Fibroblast of pulmonary artery (primary cell): ENCODE measurements at places on chromosomes 1 and 21.

DNA sequence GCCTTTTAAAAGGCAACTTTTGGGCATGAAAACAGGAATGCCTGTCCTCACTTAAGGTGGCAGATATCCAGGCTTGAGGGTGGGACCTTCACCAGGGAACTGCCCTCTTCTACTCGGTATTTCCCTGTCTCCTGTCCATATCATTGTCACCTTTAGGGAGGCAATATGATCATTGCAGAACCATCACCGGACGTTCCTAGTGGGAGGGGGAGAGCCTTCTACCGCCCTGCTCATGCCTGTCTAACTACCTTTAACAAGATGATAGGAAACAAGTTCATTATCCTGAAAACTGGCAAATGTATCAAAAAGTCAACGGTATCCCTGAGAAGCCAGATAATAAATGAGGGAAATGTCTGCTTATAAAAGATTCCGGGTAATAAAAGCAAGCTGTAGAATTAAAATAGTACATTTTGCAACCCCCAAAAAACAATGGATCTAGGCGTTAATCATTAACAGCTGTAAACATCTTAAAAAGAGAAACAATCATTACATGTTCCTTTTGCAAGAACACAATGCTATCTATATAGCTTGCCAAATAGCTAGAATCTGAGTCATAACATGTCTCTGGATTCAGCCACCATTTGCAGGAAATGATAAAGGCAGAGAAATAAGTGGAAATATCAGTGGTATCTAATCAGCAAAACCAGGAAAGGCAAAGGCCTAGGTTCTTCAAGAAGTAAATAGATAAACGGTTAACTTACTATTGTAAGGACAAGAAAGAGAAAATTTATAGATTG is 852.9 kb upstream of the ADGRL4 start:
- peak; percentile 87 for DNase-seq

DNA sequence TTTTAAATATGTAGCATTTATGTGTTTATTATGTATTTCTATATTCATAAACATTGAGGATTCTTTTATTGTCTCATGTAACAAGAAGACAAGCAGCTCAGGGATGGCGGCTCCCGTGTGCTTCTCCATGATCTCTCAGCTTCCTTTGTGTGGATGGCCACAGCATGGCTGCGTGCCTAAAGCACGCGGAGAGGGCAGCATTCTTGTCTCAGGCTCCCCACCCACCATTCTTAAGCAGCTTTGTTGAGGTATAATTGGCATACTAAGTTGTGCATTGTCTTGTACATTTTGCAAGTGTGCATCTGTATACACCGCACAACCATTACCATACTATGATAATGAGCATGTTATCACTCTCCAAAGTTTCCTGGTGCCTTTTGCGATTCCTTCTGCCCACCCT is 81.6 kb downstream of the CAMTA1 start:
- DNase-seq = no peak

DNA sequence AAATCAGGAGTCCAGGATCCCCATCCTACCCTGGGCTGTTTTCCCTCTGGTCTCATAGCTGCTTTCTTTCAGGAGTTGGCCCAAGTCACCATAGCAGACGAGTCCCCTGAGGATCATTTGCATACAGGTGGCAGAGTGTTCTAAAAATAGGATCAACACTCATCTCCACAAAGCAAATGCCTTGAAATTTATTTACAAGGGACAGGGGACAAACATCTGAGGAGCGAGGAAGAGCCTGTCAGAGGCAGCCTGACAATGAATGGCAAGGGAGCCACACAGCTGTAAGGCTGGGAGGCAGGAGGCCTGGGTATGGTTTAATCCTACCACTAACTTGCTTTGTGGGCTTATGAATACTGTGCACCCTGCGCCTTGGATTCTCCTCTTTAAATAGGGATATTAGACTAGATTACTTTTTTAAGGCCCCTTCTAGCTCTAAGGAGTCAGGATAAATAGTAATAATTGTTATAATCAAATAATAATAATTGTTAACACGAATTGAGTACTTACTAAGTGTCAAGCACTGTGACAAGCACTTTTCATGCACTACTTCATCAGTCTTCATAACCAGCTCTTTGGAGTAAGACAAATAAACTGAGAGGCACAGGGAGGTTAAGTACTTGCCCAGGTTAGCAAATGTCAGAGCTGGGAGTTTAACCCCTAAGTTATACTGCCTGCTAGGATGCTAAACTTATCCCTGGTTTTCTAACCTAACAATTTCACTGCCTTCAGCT is 34.5 kb downstream of the RAB3B start:
- DNase-seq = no peak

GRCh38 chr1:100313382-100313781 is 38.9 kb upstream of the CDC14A start:
- DNase-seq = no peak

GRCh38 chr21:26965907-26966581 is 844 bp downstream of the ADAMTS5 start:
- no peak for DNase-seq

- no peak for DNase-seq
Observed at GRCh38 chr1:181987334-181987895, 74.1 kb downstream of the ZNF648 start.

DNA sequence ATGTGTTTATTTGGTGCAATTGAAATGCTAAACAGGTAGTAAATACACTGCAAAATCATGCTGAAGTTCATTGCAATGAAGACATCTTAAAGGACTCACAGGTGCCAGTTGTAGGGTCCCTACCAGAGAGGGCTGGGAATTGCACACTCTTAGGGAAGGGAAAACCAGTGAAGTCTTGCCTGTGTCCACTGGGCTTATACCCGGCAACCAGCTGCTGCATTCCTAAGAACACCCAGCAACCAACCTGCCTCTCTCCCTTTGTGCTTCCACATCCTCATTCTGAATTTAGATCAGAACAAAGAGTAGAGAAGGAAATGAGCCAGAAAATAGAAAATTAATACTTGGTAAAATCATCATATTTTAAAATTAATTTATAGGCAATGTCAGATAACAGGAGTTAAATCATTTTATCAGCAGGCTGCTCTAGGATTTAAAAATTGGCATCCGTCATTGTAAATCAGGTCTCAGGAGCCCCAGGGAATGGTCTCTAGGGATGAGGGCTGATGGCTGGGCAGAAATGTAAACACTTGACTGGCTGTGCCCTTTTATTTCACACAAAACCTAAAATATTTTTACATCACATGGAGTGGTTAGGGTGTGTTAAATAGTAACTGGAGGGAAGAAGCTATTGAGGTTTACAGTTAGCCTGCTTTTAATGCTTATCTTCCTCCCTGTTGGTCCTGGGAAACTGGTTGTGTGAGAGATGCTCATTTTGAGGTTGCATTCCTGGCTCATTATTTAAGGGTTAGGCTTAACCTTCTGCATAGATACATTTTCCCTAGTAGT is 31.3 kb downstream of the PTGFRN start:
- no peak for DNase-seq
